ENCODE measurements at places on chromosomes 3 and 15. TPM values are rescaled to one million over a fixed set of nuclear protein-coding genes. Genes with fewer than 3 reads are reported as not detected.
A peak's percentile ranks its signal among the peaks of the same experiment; 100 is the strongest.

The RHOV gene
- 6.0 TPM for total RNA-seq

- H3K4me3 ChIP-seq, result no peak overlapping the region
- H3K36me3 ChIP-seq, result no peaks in the 10 kb centered on the region
- no peak for DNase-seq
- H3K4me1 ChIP-seq, result no peaks in the 10 kb centered on the region
- H3K27ac ChIP-seq, result no peak overlapping the region
Observed at GRCh38 chr3:5725801-5726200, 538.3 kb downstream of the EDEM1 start.

DNA sequence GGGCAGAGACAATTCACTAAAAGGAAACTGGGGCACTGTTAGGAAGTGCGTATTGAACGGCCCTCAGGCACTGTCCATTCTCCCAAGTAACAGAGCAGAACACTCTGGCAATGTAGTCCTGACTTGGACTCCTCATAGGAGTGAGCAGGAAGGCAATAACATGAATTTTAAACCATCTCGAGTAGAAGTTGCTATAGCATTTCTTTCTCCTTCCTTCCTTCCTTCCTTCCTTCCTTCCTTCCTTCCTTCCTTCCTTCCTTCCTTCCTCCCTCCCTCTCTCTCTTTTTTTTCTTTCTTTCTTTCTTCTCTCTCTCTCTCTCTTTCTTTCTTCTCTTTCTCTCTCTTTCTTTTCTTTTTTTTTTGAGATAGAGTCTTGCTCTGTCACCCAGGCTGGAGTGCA, 46.4 kb upstream of the TRA2B start:
- no peak overlapping the region for H3K4me3 ChIP-seq
- H3K4me1 ChIP-seq, result no peaks in the 10 kb centered on the region
- H3K27me3 ChIP-seq, result no peaks in the 10 kb centered on the region
- DNase-seq, result no peak
- no peak overlapping the region for H3K27ac ChIP-seq

DNA sequence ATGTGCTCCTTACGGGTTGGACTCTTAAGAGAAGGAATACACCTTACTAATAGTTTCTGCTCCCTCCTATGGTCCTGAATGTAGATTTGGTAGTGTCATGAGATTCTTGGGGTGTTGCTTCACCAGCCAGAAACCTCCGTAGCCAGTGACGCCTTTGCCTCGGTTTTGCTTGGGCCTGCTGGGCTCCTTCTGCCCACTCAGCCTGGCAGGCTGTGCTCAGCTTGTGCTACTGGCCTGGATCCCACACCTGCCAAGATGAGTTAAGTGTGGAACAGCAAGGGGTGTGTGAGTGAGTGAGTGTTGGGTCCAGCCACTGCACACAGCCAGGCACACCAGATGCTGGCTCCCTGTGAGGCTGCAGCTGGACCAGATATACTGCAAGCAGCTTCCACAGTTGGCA, 560.1 kb downstream of the NLGN1 start:
- no peaks in the 10 kb centered on the region for H3K36me3 ChIP-seq
- no peak for DNase-seq
- no peak overlapping the region for H3K4me3 ChIP-seq
- H3K27me3 ChIP-seq, result no peaks in the 10 kb centered on the region
- H3K27ac ChIP-seq, result no peak overlapping the region

- H3K4me1 ChIP-seq, result no peaks in the 10 kb centered on the region
- H3K36me3 ChIP-seq, result no peaks in the 10 kb centered on the region
- DNase-seq, result no peak
- no peak overlapping the region for H3K4me3 ChIP-seq
Observed at GRCh38 chr15:70035719-70036077, 62.0 kb downstream of the TLE3 start.

DNA sequence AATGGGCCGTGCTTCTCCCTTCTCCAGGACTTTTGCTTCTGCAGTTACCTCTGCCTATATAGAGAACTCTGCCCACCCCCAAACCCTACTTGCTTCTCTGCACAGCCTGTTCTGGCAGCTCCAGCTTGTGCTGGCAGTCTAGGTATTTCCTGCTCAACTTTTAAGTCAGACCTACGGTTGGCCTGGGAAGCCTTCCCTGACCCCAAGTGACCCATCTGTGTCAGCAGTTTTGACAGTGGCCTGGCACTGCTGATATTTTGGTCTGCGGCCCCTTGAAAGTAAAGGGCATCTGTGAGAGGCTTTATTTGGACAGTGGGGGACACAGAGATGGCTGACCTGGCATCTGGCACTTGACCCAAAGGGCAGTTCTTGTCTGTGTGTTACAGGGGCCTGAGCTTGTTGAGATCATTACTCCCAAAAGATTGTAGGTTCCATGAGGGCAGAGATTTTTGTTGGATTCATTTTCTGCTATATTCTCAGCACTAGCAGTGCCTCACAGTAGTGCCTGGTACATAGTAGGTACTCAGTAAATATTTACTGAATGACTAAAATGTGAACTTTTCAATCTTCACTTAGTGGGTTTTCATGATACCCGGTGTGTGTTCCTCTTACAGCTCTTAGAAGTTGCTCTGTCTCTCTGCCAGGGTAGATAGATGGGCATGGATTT, 55.2 kb upstream of the TRAK1 start:
- DNase-seq, result no peak
- no peaks in the 10 kb centered on the region for H3K27me3 ChIP-seq
- no peak overlapping the region for H3K27ac ChIP-seq
- H3K36me3 ChIP-seq, result no peaks in the 10 kb centered on the region
- peaks cover 39% of the 10 kb centered on the region for H3K4me1 ChIP-seq
- no peak overlapping the region for H3K4me3 ChIP-seq

- H3K27me3 ChIP-seq, result no peaks in the 10 kb centered on the region
- no peak overlapping the region for H3K27ac ChIP-seq
- no peaks in the 10 kb centered on the region for H3K36me3 ChIP-seq
- no peak for DNase-seq
- H3K4me3 ChIP-seq, result no peak overlapping the region
Observed at GRCh38 chr3:72353236-72354128, 494.8 kb downstream of the SHQ1 start.

- DNase-seq, result no peak
- peaks cover 21% of the 10 kb centered on the region for H3K4me1 ChIP-seq
- no peak overlapping the region for H3K4me3 ChIP-seq
- no peaks in the 10 kb centered on the region for H3K36me3 ChIP-seq
Observed at GRCh38 chr15:69092159-69092558, 68.3 kb upstream of the GLCE start.

The CGNL1 gene
- total RNA-seq, result 2.2 TPM

DNA sequence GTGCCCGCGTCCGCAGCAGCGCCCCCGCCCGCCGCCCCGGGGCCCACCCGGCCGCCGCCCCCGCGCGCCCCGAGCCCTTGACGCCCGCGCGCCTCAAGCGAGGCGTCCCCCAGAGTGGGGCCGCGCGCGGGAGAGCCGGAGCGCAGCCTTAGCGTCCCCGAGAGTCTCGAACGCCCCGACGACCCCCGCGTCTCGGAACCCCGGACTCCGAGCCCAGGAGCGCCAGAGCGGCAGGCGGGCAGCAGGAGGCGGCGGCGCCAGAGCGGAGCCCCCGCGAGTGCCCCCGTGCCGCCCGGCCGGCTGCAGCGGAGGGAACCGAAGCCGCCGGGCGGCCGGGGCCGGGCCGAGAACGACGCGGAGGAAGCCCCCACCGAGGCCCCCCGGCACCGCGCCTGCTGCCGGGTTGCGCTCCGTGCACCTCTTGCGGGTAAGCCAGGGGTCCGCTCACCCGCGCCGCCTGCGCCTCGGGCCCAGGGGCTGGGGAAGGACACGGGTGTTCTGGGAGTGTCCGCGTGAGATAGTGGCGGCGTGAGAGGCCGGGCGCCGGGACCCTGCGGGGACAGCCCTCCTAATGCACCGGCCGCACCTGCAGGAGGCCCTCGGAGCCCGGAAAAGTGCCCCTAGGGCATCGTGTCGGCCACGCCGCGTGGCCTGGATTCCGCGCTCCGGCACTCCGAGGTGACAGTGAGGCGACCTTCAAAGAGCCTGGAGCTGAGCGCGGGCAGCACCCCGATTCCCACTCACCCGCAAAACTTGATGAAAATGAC, 52.0 kb upstream of the ULK4 start:
- DNase-seq, result no peak
- H3K4me1 ChIP-seq, result peaks cover 25% of the 10 kb centered on the region
- H3K27me3 ChIP-seq, result no peaks in the 10 kb centered on the region
- H3K36me3 ChIP-seq, result no peaks in the 10 kb centered on the region

The TSEN2 gene
- total RNA-seq, result 35.5 TPM

GRCh38 chr15:56639631-56640030, 93.7 kb downstream of the ZNF280D start:
- no peak overlapping the region for H3K27ac ChIP-seq
- H3K27me3 ChIP-seq, result no peaks in the 10 kb centered on the region
- no peaks in the 10 kb centered on the region for H3K36me3 ChIP-seq
- H3K4me3 ChIP-seq, result no peak overlapping the region
- DNase-seq, result no peak
- no peaks in the 10 kb centered on the region for H3K4me1 ChIP-seq

DNA sequence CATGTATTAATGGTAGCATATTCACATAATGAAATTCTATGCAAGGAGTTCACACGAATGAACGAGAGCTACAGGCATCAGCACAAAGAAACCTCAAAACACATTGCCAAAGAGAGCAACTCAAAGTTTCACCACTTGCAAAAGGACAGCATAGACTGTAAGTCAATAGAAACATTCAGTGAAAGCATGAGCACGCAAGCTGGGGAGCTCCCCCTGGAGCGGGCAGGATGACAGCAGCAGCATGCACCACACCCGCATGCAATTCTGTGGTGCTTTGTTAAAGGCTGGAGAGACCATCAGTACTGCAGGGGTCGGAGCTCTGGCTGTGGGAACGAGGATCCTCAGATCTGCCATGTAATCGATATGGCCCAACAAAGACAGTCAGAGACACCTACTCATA, 18.7 kb downstream of the OCA2 start:
- no peaks in the 10 kb centered on the region for H3K27me3 ChIP-seq
- no peak overlapping the region for H3K27ac ChIP-seq
- no peak for DNase-seq
- H3K4me1 ChIP-seq, result no peaks in the 10 kb centered on the region
- no peaks in the 10 kb centered on the region for H3K36me3 ChIP-seq

DNA sequence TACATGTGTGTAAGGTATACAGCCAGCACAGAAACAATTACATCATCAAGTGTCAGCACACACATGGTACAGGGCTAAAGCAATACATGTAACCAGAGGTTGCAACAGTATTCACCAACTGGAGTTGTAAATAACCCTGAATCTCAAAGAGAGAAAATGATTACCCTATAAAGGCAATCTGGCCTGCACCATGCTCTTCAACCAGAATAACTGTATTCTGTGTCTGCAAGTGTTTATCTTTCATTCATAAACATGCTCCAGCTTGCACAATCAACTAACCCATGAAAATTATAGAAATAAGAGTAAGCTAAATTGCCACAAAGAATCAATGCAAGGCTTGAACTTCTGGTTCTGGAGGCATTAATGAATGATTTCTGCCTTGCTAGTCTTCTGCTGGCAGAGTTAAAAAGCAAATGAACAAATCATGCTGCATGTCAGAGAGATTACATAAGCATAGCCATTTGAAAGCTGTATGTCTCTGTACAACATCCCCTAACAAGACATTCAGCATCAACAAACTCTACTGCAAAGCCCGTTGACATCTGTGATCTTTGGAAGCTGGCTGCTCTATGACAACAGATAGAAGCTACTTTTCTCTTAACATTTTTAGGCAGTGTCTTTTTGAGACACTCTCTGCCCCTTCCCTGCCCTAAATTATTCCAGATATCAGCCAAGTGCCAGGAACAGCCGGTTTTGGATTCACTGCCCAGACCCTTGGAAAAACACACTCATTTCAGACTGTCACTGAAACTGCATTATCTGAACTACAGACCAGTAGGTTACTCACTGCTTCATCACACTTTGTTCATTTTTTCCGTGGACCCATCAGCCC, 871.0 kb downstream of the OTOL1 start:
- no peaks in the 10 kb centered on the region for H3K4me1 ChIP-seq
- no peak for DNase-seq
- no peak overlapping the region for H3K4me3 ChIP-seq
- H3K27ac ChIP-seq, result no peak overlapping the region

DNA sequence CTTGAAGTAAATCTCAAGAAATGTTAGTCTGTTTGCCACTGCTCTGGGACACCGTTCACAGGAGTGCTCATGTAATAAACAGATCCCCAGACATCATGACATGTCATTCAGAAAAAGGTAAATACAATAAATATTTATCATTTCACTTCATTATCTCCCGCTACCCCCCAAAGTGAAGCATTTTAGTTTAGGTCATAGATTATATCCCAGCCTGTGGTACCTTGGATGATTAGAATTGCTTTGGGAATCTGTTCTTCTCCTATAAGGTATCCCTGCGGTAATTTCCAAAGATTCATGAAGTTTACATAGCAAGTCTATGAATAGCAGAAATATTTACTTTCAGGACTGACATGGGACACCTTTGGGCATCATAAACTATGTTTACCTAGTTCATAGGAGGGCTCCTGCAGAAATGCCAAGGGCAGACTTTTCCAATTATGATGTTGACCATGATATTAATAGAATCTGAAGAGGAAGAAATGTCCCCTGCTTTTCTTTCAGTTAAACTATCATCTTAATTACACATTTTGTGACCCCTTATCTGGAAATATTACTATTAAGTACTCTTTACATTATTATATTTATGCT, 268.0 kb downstream of the NAALADL2 start:
- H3K36me3 ChIP-seq, result no peaks in the 10 kb centered on the region
- no peaks in the 10 kb centered on the region for H3K27me3 ChIP-seq
- no peak overlapping the region for H3K27ac ChIP-seq
- H3K4me3 ChIP-seq, result no peak overlapping the region
- no peaks in the 10 kb centered on the region for H3K4me1 ChIP-seq

DNA sequence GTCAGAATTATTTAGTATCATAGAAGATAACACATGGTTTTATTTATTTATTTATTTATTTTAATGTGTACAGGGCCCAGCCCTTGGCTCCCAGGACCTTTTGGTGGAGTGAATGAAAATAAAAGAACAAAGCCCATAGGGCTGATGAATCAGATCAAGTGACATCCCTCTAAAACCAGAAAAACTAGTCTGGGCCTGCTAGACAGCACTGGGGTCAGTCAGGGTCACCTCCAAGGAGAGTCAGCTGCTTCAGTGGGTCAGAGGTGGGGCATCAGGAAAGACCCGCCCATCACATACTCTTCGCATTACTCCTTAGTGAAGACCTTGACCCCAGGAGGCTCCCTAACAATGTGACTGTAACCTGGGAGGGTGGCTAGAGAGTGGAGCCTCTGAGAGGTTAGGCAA, 12.8 kb downstream of the PPCDC start:
- peak; percentile 72 for DNase-seq
- no peaks in the 10 kb centered on the region for H3K27me3 ChIP-seq
- H3K36me3 ChIP-seq, result peaks cover 4% of the 10 kb centered on the region
- peaks cover 41% of the 10 kb centered on the region for H3K4me1 ChIP-seq

- H3K36me3 ChIP-seq, result no peaks in the 10 kb centered on the region
- no peak overlapping the region for H3K27ac ChIP-seq
- no peaks in the 10 kb centered on the region for H3K27me3 ChIP-seq
Observed at GRCh38 chr3:1346386-1346785, 253.6 kb downstream of the CNTN6 start.

The FAM3D gene
- total RNA-seq, result 0.32 TPM

The CELSR3 gene
- 7.8 TPM for total RNA-seq

Data from HCT116 (cell line).